ENCODE measurements at places on chromosomes 6 and 20.

GRCh38 chr6:139256087-139256486 lies 35.7 kb downstream of the TXLNB start:
- DNase-seq: no peak

GRCh38 chr6:3336066-3336786 lies 77.5 kb downstream of the PSMG4 start:
- DNase-seq: no peak

DNA sequence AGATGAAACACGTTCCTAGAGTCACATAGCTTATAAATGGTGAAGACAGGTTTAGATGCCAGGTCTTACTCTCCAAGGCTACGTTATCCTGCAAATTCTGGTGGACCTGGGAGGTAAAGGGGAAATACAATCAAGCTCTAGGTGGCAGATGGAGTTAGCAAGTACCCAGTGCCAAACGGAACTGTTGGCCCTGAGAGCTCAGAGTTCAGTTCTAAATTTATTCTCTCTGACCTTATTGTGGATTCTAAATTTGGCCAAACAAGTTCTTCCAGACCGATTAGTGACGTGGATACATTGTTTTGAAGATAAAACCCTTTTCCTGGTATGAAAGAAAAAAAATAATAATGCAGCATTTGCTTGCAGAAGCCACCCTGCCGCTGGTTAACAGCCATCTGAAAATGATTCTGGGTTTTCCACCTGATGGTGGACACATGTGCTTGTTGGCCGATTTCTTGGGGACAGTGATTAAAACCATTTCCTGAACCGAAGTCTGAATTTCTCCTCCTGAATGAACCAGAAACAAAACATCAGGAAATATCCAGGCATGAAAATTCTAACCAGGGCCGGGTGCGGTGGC lies 32.5 kb downstream of the RIPOR3 start:
- no peak for DNase-seq

GRCh38 chr6:9527679-9528286 lies 887.1 kb downstream of the TFAP2A start:
- no peak for DNase-seq

DNA sequence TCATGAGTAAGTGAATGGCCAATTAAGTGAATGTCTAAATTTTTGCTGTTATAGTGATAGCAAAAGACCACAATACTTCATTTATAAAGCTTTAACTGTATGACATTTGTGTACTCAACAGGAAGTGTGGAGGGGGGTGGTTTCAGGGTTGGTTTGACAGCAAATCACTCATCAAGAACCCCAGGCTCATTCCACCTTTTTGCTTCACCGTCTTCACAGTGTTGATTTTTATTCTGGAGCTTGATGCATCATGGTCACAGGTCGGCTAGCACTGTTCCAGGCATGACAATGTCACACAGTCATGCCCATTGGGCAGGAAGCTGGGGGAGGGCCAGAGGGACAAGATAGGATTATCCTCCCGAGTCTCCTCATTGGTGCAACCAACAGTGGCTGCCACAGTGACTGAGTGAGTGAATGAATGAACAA lies 75.0 kb downstream of the MDGA1 start:
- DNase-seq: no peak

- DNase-seq: no peak
Measured at GRCh38 chr6:151275566-151275965, 35.8 kb downstream of the AKAP12 start.

DNA sequence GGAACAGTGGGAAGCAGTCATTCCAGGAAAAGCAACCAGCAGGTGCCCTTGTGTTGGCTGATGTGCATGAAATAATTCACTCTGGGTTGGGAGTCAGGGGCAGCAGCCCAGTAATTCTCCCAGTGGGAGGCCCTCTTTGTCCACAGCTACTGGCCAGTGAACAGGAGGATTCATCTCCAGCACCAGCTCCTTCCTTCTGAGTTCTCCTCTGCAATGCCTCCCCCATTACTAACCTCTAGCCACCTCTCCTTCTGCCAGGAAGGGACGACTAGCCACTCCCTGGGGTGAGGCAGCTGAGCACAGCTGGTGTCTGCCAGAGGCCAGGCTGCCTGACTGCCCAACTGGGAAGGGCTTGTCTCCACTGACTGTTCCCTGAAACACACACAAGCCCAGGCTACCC lies 12.5 kb upstream of the R3HDML start:
- no peak for DNase-seq

DNA sequence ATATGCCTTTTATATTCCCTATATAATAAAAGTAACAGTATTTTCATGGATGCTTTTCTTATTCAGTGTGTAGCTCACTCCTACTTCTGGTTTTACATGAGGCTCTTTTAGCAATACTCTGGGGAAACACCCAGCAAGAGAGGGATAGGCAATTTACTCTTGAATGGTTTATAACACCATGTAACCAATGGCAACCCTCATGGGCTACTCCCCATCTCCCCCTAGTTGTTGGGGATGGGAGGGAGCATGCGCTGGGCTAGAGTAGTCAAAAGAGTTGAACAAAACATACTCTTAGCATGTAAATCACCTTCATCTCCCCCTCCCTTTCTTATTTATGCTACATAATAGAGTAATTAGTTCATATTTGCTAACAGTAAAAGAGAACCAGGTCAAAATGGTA lies 140.1 kb upstream of the LRFN2 start:
- DNase-seq: no peak

DNA sequence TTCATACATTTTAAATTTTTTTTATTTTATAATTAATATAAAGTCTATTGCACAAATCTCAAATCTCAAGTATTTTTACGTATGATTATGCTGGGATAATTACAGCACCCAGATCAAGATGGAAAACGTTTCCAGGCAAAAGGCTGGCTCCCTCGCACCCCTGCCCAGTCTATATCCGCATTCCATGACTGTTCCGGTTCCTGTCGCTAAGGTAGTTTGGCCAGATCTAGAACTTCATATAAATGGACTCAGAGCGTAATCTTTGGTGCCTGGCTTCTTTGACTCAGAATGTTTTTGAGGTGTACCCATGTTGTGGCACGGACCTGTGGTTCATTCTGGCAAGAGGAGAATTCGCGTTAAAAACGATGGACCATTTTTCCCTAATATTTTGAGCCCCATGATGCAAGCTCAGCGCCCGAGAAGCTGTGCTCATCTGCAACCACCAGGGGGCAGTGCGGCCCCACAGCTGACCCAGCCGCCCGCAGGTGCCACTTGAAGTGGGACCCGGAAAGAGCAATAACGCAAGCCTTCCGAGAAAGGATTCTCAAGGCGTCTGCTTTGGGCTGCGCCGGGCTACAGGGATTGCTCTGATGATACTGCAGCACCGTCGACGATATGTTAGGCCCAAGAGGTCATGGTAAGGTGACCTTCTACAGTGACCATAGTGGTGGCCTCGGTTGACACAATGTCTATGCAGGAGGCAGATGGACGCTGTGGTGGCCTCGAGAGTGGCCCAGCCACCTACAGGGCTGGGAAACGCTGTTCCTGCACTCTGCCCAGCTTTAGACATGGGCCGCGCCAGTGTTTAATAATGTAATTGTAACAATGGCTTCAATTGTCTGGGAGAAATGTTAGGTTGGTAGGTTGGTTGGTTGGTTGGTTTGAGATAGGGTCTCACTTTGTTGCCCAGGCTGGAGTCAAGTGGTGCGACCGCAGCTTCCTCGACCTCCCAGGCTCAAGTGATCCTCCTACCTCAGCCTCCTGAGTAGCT lies 160.1 kb downstream of the ZMYND8 start:
- peak; percentile 81 for DNase-seq

DNA sequence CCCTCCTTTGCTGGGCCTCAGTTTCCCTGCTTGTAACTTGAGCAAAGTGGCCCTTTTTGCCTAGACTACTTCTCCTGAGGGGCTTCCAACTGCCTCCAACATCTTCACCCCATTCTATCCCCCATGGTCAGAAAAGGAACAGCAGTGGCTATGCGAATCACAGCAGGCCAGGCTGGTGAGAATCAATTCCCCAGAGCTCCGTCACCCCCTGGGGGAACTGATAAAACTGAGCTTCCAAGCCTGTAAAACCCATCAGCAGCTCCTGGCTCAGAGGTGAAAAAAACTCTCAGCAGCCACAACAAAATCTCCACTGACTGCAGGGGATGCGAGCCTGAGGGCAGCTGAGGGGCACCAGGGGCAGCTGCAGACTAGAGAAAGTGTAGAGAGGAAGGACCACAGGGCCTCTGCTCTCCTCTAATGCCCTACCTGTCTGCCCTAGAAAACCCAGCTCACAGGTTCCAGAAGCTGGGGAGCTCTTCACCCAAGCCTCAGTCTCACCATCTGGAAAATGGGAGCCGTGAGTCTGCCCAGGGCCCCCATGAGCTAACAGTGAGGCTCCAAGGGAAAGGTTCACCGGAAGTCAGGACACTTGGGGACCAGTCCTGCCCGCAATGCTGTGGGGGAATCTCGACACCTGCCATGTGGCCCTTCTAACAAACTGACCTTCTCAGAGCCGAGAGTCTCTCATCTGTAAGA lies 120.6 kb downstream of the GRM4 start:
- DNase-seq: peak; percentile 63

DNA sequence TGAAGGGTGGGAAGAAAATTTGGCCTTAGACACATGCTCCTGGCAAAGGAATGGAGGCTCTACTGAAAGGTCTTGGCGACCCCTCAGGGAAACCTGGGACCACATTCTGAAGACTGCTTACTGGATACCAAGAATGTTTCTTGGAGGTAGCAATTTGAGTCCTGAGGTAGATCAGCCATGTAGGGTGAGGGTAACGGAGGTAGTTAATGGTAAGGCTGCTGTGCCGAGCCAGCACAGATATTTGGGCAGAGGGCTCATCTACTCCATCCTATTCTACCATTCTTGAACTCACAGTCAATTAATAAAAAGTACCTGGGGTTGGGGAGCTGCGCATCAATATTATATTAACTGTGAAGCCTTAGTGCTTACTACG lies 401 bp upstream of the PHF3 start:
- no peak for DNase-seq

DNA sequence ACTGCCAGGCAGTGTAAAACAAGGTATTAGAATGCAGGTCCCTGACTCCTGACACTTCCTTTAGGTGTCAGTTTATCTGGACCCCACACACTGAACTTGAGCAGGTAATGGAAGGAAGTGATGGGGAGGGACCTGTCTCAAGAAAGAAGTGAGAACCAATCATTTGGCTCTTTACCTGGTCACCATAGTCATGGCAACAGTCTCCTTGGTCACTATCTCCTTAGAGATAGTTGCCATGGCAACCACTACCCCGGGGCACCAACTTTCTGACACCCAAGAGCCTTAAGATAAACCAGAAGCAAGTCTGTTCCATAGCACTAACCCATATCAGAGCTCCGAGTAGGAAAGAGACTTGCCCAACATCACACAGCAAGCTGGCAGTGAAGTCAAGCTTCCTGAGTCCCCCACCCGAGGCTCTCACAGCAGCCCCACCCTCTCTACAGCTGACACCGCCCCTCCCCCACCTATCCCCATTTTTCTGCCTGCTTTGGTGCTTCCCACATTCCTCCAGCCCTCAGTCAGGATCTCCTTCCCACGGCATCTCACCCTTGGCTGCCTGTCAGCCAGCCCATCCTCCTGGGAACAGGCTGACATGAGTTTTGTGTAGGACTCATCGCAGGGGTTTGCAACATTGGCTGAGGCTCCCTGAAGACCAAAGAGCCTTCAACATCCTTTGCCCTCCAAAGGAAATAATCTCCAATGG lies 16.3 kb upstream of the HM13 start:
- DNase-seq: no peak

DNA sequence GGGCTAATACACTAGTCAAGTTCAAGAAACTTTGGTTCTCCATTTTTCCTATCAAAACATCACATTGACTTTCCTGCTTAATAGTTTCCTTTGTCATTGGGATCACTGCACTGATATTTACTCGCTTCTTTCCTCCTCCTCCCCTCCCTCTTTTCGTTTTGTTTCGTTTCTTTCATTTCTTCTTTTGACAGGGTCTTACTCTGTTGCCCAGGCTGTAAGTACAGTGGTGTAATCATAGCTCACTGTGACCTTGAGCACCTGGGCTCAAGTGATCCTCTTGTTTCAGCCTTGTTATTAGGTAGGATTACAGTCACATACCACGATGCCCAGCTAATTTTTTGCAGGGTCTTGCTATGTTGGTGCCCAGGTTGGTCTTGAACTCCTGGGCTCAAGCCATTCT lies 12.3 kb downstream of the PAQR8 start:
- DNase-seq: no peak

DNA sequence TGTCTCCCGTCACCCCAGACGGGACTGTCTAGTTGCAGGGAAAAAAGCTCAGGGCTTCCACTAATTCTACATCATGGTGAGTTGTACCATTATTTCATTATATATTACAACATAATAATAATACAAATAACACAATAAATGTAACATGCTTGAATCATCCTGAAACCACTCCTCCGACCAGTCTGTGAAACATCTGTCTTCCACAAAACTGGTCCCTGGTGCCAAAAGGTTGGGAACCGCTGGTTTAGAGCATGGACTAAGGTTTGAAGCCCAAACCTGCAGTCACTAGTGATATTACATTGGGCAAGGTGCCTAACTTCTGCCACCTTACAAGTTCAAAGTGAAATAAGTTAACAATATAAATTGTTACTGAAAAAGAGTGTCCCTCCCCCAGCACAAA lies 175.7 kb downstream of the PDE10A start:
- DNase-seq: no peak

DNA sequence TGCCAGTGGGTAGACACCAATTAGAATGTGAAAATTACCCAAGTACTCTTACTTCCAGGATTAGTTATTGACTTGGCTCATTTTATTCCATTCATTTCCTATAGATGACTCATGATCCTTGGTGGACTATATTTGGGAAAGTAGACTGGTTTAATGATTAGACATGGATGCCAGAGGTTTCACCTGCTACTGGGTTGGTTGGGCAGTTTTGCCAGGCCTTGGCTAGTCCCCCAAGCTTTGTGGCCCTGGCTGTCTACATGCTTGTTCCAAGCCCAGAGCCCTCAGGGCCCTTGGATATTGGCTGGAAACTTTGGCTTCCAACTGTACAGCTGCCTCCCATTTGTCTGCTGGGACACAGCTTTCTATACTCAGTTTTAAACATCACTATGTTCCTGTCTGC lies 104.1 kb downstream of the ZFP64 start:
- no peak for DNase-seq

DNA sequence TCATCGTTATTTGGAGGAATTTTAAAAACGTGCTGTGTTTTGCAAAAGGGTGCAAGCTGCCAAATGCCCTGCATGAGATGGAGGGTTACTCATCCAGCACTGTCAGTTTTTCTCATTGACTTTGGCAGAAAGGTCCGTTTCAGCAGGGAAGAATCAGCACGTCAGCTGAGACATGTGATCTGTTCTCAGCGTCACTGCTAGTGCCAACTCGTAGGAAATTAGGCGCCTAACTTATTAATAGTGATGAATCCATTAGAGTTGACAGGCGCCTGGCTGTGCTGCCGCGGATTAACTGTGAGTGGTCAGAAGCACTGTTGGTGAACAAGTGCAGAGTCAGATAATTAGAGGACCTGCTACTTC lies 175.5 kb upstream of the FOXQ1 start:
- DNase-seq: no peak

DNA sequence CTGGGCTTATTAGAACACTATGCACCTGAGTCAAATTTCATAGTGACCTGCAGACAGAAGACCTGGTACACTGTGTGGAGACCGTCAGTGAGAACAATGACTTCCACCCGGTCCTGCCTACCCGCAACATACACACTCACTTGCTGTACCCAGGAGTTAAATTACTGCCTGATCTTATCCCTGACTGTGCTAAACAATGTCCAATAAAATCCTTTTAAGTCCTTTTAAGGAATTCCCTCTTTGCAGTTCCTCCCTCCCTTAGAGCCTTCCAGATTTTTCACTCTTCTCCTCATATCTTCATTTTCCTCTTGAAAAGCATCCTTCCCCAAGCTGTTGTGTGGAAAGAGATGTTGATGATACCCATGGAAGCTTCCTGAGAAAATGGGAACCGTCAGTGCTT lies 3.4 kb upstream of the KCNG1 start:
- DNase-seq: no peak

GRCh38 chr6:35552285-35552917 lies 39.7 kb upstream of the TULP1 start:
- peak; percentile 51 for DNase-seq
